ENCODE measurements at places on chromosomes 3 and 15.

GRCh38 chr3:35946854-35947515 lies 307.7 kb downstream of the ARPP21 start:
- no peak for DNase-seq

DNA sequence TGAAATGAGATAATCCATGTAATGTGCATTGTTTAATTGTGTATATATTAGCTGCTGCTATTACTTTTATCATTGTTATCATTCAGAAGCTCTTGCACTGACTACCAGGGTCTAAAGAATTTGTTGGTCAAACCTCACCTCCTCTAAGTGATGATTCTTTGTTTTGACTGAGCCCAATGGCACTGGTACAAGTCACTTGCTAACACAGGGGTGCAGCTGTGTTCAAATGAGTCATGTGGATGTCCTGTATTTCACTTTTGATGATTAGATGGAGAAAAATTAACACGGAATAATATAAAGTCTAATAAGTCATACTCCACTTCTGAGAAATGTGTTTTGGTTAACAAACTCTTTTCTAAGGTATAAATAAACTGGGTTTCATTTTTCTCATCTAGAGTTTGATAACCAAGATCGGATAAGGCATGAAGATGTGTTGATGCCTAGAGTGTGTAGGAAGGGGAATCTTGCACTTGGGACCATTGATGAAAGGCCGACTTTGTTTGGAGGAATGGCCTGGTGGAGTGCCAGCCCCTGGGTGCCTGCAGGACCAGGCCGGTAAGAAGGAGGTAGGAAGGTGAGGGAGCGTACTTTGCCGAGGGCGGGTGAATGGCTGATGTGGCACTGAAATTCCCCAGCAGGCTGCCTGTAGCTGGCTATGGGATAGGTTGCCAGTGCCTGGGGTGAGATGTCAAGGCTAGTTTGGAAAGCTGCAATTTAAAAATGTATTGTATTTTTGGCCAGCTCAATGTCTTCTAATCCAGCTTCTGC lies 244.7 kb upstream of the ZPLD1 start:
- no peak for DNase-seq

GRCh38 chr15:89714775-89715174 lies 24.2 kb downstream of the WDR93 start:
- no peak for DNase-seq

DNA sequence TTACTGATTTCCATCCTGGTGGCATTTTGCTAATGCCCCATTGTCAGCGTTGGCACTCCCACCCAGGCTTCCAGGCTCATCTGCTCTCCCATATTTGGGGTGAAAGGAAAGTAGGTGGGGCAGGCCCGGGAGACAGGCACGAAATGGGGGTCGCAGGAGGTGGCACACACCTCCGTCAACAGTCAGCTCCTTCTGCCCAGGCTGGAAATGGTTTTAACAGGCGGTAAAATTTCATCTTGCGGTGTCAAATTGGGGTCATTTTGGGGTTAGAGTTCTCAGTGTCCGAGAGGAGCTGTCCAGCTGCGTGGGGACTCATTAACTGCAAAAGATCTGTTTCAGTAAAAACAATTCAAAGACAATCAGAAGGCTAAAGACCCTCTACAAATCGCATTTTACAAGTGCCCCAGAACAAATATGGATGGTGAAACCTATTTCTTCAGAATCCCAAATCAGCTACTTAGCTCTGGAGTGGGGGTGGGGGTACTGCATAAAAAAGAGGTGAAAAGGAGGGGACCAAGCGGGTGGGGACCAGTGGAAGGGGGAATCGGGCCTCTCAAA lies 4.2 kb upstream of the MEIS2 start:
- DNase-seq: no peak

GRCh38 chr3:95797081-95797480 lies 1017.3 kb upstream of the EPHA6 start:
- no peak for DNase-seq

GRCh38 chr3:32859604-32860237 lies 41.9 kb downstream of the TRIM71 start:
- DNase-seq: no peak

DNA sequence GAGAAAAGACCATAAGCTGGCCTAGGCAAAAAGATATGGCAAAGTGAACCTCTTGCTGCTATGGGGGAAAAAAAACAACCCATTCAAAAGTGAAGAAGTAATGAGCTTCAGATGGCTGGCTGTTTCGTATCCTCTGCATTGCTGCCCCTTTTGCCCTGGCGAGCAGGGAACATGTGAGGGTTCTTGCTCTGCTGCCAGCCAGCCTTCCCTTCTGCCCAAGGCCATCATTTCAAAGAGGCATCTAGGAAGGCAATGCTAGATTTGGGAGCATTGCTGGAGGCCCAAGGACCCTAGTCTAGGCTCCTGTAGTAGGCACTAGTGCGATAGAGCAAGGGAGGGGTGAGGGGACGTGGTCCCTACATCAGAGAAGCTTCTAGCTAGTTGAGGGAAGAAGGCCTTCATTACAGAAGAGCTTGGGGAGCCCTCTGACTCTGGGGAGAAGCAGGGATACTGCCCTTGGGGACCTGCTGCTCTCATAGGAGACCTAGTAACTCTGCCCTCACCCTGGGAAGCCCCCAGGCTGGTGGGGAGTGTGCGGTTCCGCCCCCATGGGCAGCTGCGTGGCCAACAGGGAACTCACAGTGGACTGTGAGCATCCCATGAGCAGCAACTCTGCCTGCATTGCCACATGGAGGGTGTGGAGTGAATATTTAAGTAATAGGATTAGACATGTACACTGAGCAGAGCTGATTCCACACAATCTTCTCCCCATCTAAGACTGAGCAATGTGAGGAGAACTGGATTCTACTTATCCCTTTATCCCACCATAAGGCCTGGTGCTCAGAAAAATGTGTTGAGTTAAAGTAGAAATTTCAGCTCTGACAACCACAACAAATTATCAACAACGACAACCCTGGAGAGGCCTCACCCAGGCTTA lies 21.3 kb downstream of the ITGA11 start:
- DNase-seq: no peak

DNA sequence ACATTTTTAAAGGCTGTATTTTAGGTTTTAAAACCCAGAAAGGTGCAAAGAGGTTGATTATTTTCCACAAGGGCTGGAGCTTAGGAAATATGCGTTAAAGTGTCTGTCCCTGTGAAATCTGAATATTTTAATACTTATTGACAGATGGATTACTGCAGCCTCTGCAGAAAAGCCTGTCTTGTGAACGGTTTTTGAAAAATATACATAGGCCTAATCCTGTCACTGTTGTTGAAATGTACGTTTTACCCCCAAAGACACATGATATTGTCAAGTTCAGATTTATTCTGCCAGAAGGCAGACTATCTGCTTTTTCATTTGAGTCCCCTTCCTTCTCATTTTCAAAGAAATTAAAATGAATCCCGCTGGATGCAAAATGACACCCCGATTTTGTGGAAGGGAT lies 2.2 kb upstream of the BCL6 start:
- no peak for DNase-seq

DNA sequence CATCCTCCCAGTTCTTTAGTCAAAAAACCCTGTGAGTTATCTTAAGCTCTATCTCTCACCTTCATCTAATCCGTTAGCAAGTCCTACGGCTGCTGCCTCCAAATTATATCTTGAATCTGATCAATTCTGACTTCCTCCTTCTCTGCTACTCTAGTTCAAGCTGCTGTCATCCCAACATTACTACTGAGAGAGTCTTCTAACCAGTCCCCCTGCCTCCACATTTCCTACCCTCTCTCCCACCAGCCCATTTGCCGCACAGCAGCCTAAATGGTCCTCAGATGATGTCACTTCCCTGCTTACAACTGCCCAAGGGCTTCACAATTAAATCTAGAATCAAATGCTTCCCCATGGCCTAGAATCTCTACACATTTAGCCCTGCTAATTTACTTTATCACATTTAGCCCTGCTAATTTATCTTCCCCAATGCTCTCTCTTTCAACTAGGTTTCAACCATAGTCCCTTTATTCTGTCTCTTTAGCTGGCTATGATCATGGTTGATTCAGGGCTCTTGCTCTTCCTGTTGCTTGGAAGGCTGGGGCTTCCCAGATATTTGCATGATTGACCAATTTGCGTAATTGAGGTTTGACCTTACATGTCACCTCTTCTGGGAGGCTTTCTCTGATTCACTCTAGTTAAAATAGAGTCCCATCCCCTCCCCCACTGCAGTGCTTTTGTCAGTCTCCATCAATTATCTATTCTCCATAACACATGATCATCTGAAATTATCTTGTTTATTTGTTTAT lies 11.0 kb upstream of the ARL14 start:
- no peak for DNase-seq

- no peak for DNase-seq
These were observed 202.8 kb downstream of the CADM2 start for GRCh38 chr3:85161544-85161943.

- no peak for DNase-seq
These were observed 35.5 kb downstream of the MESD start for GRCh38 chr15:80953953-80954778.

All from esophagus squamous epithelium (tissue), 5 donors.